Lower leg skin (tissue), 4 donors: ENCODE measurements at places on chromosomes 16 and 17.
A peak's percentile ranks its signal among the peaks of the same experiment; 100 is the strongest.

DNA sequence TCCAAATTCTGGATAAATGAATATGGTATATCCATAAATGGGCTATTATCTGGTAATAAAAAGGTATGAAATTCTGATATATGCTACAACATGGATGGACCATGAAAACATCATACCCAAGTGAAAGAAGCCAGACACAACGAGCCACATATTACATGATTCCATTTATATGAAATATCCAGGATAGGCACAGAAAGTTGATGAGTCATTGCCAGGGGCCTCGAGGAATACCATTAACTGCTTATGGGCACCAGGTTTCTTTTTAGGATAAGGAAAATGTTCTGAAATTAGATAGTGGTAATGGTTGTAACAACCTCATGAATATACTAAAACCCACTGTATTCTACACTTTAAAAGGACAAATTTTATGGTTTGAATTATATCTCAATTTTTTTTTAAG lies 123.2 kb downstream of the PITPNC1 start:
- no peak for DNase-seq

DNA sequence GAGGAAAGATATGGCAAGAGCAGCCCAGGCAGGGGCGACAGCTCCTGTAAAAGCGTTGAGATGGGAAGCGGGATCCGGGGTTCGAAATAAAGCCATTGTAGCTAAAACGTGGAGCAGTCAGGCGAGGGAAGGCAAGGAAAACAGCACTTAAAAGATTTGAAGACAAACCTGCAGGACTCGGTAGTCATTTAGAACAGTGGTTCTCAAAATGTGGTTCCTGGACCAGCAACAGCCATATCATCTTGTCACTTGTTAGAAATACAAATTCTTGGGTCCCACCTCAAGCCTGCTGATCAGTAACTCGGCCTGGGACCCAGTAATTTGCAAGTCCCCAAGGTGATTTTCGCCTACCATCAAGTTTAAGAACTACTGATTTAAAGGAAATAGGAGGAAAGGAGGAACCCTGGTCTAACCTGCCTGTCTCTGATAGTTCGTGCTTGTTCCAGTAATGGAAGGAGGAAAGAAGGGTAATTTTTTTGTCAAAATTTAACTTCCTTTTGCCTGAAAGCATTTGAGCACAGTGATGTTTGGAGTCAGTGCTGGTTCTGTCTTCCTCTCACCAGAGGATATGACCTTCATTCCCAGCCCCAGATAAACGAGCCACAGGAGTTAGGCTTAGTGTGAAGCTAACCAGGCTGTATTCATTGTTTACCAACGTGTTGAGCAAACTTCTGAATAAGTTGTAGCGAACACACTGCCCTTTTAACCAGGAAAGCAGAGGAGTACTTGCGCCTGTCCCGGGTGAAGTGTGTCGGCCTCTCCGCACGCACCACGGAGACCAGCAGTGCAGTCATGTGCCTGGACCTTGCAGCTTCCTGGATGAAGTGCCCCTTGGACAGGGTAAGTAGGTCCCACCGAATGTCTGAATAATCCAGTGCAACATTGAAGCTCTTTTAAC lies 1.1 kb downstream of the ORC6 start:
- no peak for DNase-seq

DNA sequence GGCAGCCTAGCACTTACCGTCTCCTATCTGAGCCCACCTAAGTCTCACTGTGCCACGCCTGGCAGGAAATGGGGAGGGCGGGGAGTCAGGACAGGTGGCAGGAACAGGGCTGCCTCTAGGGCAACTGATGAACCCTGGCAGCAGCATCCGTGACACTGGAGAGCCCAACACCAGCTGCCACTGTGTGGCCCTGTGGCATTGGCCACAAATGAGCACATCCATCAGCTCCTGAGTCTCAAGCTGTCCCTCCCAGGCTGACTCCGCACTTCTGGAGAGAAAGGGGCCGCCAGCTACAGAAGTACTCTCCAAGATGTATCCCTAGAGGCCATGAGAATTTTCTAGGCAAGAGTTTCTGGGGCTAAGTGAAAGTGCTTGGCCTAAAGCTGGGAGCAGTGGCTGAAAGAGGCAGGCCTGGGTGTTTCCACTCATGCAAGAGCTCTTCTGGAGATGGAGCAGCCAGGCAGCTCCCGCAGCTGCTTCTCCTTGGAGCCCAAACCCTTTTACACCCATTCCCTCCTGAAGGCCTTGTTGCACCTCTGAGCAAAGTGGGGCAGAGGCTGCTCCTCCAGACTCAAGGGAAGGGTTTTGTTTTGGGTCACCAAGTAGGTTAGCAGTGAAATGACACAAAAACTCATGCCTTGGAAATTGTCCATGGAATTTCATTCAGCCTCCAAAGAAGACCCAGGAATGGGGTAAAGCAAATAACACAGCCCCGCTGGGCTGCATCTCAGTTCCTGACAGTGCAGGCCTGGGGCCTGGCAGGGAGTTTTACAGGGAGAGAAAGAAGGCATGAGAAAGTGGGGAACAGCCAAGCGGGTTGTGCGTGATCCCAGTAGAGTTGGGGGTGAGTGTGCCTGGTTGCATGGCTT lies 25.8 kb downstream of the PEMT start:
- no peak for DNase-seq

- DNase-seq = no peak
Measured at GRCh38 chr16:88382491-88383400, at the start of gene ZNF469. Gene ZNF469, plus strand, starts transcription at chr16:88382959. Its CDS starts 44,512 bp downstream, at chr16:88427471.

DNA sequence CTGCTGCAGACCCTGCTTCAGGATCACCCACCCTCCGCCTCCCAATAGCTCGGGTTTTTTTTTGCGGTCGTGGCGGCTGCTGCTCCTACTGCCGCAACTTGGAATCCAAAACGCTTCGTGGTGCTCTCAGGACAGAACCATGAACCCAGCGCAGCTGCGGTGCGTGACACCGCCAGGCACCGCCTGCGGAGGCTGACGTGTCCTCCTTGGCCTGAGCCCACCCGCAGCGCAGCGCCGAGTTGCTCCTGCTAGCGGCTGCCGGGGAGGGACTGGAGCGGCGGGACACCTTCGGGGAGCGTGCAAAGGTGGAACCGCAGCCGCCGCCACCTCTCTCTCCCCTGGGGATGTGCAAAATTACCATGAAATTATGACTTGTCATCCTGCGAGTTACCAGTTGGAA lies 1893.0 kb downstream of the TP53TG3F start:
- no peak for DNase-seq

DNA sequence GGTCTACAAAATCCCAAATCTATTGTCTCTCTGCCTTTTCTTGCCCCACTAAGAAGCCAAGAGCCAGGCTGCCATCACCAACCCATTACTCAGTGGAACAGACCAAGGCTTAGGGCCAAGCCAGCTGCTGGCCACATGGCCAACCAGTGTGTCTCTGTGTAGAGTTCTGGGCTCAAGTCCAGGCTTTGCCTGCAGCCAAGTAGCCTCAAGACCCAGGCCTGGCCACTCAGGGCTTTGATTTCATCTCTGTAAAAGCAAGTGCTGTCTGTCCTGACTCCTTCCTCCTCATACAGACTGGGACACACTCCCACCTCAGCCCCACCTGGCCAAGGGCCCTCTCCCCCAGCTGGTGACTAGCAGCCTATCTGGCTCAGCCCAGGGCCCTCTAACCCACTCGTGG lies 14.6 kb downstream of the SREBF1 start:
- peak; percentile 77 for DNase-seq

DNA sequence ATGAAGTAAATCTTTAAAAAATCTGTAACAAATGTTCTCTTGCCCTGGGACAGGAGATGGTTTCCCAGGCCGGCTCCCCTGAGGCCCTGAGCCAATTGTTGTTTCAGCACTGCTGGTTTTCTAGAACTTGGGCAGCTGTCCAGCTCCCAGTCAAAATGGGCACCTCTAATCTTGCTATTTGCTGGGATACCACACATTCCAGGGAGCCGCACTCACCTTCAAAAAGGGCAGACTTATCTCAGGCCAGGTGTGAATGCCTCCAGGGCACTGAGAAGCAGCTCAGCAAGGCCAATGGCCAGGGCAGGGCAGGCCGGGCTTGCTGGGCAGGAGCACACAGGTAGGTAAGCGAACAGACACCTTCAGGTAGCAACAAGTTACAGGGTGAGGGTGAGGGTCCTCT lies 24.4 kb downstream of the TRIM16 start:
- DNase-seq = peak; percentile 68

GRCh38 chr17:59964482-59965328 lies at the start of gene RNFT1:
Gene RNFT1, minus strand, starts transcription at chr17:59964740. Its CDS starts 77 bp downstream, at chr17:59964663.
- DNase-seq = peak; percentile 82

DNA sequence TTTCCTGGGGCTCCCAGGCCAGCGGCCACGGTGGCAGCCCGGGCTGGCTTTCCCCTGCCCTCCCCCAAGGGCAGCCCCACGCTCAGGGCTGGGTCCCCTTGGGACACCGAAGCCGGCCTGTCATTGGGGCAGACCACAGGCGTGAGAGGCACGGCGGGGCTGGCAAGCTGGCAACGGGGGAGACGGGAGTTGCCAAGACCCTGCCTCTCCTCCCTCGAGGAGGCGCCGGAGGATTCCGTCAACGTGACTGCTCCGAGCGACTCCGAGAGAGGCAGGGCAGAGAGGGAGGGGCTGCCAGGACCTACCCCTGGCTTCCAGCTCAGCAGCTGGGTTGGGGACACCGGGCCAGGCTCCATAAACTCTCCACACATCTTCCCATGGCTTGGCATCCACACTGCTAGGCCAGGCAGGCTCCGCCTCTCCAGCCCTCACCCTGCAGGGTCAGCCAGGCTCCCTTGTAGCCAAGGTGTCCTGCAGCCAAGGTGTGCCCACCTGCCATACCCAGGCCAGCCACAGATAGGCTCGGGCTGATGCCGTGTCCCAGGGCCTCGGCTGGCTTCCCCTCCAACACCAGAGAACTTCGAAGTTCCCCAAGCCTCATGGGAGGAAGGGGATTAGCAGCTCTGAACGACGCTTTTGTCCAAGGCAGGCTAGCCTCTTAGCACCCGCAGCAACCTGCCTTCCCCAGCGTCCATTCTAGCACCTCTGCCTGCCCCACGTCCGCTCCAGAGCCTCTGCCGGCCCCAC lies 25.5 kb downstream of the TIMM22 start:
- DNase-seq = no peak

- DNase-seq = no peak
Measured at GRCh38 chr17:1871756-1872155, 42.0 kb downstream of the RPA1 start.

DNA sequence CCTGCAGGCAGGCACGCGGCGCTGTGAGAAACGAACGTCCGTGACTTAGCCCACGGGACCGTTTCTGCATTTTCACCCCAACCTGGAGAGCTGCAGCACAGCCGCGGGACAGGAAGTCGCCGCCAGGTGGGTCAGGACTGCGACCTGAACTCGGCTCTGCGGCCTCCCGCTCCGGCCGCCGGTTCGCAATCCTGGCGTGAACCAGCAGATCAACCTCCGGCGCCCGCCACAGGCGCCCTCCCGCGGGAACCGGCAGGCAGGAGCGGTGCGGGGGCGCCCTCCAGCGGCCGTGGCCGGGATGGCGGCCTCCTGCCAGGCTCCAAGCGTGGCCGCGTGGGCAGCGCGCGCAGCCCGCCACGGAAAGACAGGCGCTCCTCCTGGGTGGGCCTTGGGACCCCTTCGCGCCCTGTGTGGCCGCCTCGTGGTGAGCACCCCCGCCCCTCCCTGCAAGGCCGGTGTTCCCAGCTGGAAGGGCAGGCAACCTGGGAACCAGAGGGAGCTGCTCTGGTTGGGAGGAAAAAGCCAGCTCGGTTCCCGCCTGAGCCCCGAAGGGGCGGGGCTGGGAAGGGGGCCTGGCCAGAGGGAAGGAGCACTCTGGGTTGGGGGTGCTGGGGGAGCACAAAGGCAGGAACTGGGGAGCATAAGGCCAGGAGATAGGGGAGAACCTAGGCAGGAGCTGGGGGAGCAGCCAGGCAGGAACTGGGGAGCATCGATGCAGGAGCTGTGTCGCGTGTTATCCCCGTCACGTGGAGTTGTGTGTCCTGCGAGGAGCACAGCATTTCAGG lies 28.2 kb downstream of the ACTG1 start:
- peak; percentile 75 for DNase-seq

- no peak for DNase-seq
Measured at GRCh38 chr17:63634816-63635215, 12.6 kb downstream of the MAP3K3 start.

GRCh38 chr17:28191018-28191417 lies 128.0 kb upstream of the TMEM97 start:
- no peak for DNase-seq

DNA sequence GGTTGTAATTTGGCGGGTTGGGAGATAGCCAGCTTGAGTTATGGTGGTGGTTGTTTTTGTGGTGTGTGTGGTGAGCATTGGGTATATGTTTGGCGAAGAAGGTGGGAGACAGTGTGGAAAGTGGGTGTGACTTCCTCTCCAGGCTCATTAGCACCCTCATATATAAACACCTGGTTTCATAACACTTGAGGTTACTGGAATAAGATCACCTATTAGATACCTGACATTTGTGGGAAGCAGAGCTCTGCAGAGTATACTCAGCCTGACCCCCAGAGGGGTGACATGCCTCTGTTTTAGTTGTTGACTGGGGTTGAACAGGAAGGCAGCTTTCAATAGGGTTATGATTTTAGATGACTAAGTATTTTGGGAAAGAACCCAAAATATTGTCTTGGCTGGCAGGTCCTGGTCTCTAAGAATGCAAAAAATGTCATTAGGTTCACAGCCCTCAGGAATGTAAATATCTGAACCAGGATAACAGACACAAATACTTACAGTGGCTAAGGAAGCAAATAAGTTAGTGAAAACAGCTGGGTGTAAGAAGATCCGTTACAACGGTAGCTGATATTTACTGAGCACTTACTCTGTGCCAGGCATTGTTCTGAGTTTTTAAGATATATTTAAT lies 18.3 kb upstream of the EFCAB13 start:
- DNase-seq = no peak
